ENCODE measurements at places on chromosomes 1 and 21.

GRCh38 chr1:23957096-23957495 lies 2.5 kb upstream of the PNRC2 start:
- DNase-seq = no peak

- no peak for DNase-seq
Measured at GRCh38 chr1:91099746-91100621, 78.1 kb upstream of the ZNF644 start.

- no peak for DNase-seq
Measured at GRCh38 chr1:55558515-55558914, 343.4 kb upstream of the USP24 start.

DNA sequence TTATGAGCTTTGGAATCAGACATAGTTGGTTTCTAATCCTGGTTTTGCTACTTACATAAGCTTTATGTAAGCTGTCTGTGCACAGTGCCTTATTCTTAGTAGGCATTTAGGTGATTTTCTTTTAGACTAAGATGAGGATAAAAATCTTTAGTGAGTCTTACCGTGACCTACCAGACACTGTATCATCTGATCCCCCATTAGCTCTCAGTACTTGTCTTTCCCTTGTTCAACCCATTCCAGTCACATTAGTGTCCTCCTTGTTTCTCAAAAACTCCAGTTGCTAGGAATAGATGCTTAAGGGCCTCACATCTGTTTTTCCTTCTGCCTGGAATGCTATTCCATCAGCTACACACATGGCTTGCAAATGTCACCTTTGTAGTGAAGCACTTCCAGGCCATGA lies 18.8 kb downstream of the PPP1R12B start:
- DNase-seq = no peak

DNA sequence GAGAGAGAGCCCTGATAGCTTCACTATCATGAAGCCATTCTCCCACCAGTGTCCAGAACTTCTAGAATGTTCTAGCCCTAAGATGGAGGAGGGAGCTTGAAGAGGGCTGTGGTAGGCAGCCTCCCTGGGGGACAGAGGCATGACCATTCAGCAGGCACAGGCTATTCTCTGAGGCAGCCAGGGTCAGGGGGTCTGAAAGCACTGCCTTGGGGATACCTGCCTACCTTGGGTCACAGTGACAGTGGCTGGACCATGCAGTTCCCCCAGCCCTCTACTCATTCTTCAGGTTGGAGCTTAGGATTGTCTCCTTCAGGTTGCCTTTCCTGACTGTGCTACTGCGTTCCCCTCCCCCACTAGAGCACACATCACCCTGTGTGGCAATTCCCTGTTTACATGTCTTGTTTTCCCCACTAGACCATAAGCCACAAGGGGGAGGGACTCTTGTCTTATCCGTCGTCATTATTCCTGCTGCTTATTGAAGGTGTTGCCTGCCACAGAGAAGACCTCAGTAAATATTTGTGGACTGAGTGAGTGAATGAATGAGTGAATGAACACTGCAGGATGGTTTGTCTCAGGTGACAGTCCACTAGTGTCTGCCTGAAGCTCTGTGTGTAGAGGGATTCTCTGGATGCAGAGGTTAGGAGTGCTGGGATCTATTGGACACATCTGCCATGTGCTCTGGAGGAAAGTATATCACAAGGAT lies 5.2 kb downstream of the ZDHHC18 start:
- DNase-seq = peak; percentile 8

- peak; percentile 3 for DNase-seq
Measured at GRCh38 chr1:175794586-175794985, 51.2 kb upstream of the TNR start.

GRCh38 chr1:25676488-25676887 lies 59.9 kb downstream of the MAN1C1 start:
- DNase-seq = peak; percentile 45

DNA sequence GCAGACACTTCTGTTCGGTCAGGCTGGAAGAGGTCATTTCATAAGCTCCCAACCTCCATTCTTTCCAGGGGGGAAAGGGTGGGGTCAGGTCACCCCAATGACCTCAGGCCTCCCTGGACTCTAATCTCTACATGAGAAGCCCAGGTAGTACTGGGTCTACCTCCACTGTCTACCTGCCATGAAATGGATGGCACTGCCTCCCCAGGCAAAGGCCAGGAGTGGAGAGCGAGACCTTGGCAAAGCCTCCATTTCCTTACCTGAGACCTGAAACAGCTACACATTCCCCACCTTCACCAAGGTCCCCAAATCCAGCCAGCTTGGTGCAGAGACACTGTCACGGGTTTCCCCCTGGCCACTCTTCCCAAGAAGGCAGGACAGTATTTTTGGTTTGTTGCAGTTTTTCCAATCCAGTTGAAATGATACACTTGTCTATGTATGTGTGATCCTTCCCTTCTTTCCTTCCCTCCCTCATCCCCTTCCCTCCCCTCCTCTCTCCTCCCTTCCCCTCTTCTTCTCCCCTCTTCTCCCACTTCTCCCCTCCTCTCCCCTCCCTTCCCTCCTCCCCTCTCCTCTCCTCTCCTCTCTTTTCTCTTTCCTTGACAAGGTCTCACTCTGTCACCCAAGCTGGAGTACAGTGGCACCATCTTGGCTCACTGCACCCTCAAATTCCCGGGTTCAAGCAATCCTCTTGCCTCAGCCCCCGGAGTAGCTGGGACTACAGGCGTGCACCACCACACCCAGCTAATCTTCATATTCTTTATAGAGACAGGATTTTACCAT lies 16.1 kb downstream of the BTG2 start:
- no peak for DNase-seq

DNA sequence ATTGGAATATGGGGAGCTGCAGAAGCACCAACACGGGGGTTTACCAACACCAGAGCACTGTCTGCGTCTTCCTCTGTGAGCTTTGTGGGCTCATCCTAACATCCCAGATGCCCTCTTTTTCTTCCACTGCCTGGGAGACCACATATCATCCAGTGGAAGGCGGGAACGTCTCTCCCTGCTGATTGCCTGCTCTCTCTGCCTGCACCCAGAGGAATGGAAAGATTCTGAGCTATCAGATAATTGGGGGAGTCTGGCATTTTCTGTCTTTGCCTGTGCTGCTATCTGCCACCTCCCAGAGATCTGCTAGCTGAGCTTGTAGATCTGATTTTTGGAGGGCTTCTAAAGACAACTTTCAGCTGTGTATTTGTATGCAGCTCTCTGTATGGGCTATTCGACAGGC lies 166.2 kb upstream of the PLXNA2 start:
- DNase-seq = no peak
